ENCODE measurements at places on chromosomes 1 and 21.
A peak's percentile ranks its signal among the peaks of the same experiment; 100 is the strongest.

DNA sequence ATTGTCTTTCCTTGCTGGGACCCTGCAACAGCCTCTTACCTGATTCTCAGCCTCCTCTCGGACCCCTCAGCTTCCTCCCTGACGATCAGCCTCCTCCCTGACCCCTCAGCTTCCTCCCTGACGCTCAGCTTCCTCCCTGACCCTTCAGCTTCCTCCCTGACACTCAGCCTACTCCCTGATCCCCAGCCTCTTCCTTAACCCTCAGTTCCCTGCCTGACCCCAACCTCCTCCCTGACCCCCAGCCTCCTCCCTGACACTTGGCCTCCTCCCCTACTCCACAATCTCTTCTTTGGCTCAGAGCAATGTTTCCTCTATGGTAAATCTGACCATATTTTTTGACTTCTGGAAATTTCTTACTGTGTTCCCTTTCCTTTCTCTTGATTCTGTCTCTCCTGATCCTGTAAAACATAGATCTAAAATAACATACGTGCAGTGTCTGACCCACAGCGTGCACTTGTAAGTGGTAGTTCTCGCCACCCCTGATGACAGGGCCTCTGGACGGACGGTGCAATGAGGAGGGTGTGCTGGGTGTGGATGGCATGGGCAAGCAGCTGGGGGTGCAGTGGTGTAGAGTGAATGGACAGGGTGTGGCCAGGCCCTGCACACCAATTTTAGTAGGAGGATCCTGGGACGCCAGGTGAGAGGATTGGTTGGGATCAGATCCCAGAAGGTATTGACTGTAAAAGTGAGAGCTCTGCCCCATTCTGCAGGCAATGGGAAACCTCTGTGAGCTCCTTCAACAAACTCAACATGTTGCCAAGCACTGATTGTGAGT, 264.1 kb downstream of the FOXD2 start:
- DNase-seq = peak; percentile 72

- DNase-seq = no peak
Measured at GRCh38 chr1:8137481-8138244, 111.6 kb upstream of the ERRFI1 start.

GRCh38 chr1:7375781-7376660, 395.1 kb upstream of the VAMP3 start:
- DNase-seq = no peak

DNA sequence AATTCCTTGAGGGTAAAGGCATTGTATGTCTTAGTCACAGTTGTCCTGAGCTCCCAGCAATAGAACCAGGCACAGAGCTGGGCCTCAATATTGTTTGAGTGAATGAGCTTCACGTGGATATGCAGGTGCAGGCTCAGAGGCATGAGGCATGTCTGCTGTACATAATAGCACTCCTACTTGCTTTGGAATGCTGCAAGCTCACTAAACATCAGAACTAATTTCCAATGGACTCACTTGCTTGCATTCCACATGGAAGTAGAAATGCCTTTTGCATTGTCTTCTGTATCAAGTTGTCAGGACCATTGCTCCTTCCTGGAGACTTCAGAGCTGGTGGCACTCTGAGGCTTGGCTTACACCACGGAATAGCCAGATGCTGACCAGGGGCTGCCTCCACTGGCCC, 37.1 kb downstream of the INAVA start:
- no peak for DNase-seq

- no peak for DNase-seq
Measured at GRCh38 chr1:111320066-111320879, 29.6 kb downstream of the CHIA start.

DNA sequence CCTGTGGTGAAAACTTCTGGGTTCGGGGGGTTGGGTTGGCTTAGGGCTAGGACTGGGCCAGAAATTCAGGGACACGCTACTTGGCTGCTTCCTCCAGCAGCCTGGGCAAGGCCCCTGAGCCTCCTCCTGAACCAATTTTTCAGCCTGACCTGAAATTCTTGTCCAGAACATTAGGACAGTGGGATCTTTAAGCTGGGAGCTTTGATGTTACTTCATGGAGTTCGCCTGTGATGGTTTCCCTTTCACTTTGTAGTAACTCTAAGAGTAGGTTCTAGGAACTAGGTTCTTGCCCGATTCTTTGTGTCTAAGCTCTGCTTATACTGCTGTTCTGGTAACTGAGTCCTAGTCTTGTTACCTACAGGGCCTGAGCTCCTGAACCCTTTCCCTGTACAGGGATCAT, 75.3 kb downstream of the S1PR1 start:
- no peak for DNase-seq

GRCh38 chr1:43286115-43286514, 734 bp upstream of the C1orf210 start:
- DNase-seq = peak; percentile 60
